ENCODE measurements at places on chromosomes 11 and 22. TPM values are rescaled to one million over a fixed set of nuclear protein-coding genes. Genes with fewer than 3 reads are reported as not detected.

The OR51I1 gene
- not detected for total RNA-seq

The SYNGR1 gene
- 0.59 TPM for total RNA-seq

The HBE1 gene
- not detected for total RNA-seq

The PIM3 gene
- total RNA-seq, result 224 TPM

DNA sequence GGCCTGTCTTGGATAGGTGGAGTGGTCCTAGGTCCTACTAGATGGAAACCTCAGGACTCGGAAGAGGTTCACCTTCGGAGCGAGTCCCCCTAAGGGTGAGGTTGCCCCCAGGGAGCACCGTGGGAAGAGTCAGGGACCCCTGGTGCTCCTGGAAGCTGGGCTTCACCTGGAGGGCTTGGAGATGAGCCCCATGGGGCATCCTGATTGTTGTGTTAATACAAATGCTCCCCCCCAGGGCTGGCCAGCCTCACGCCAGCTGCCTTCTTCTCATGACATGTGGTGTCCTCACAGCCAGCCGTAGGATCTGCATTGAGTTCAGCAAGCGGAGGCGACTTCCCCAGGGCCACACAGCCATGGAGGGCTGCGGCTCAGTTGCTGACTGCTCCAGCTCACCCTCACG, 1487.5 kb downstream of the BRD1 start:
- H3K4me3 ChIP-seq, result no peak overlapping the region
- no peaks in the 10 kb centered on the region for H3K36me3 ChIP-seq
- no peaks in the 10 kb centered on the region for H3K4me1 ChIP-seq
- no peak for DNase-seq
- H3K27me3 ChIP-seq, result peaks cover 3% of the 10 kb centered on the region

DNA sequence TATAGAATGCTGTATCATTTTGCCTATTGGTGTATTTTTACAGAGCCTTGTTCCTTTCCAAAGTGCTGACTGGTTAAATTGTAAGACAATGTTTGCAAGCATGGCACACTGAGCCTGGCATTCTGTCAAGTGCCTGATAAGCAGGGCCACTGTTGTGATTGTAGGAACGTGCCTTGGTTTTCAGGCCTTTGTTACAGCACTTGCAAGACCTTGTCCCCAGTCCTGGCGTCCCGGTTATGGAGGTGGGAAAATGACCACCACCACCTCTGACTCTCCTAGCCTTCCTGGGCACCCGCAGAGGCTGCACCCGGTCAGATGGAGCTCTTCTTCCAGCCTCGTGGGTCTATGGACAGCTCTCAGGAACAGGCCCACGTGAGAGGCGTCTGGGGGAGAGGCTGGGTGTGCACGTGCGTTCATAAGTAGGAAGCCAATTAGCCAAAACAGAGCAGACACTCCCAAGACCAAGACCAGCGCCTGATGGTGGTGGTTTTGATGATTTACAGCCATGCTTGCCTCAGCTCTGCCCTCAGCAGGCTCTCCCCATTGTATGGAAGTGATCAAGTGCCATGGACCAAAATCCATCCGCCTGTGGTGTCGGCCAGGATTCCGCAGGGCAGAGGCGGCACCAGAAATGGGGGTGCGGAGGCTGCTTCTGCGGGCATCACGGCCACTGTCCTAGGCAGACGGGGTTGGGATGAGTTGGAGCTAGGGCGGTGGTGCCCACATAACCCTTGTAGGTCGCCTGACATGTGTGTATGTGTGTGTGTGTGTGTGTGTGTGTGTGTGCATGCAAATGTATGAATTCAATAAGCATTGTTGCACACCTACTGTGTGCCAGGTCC, 89.8 kb downstream of the RTL6 start:
- H3K4me1 ChIP-seq, result no peaks in the 10 kb centered on the region
- H3K36me3 ChIP-seq, result no peaks in the 10 kb centered on the region
- no peak overlapping the region for H3K4me3 ChIP-seq
- no peaks in the 10 kb centered on the region for H3K27me3 ChIP-seq
- no peak overlapping the region for H3K27ac ChIP-seq
- no peak for DNase-seq

GRCh38 chr11:130037058-130037457, 32.6 kb upstream of the APLP2 start:
- no peak overlapping the region for H3K27ac ChIP-seq
- no peaks in the 10 kb centered on the region for H3K4me1 ChIP-seq
- H3K27me3 ChIP-seq, result no peaks in the 10 kb centered on the region
- H3K4me3 ChIP-seq, result no peak overlapping the region
